HFFc6 (cell line): ENCODE measurements at places on chromosomes 6 and 20. TPM values are rescaled to one million over a fixed set of nuclear protein-coding genes. Genes with fewer than 3 reads are reported as not detected.
A peak's percentile ranks its signal among the peaks of the same experiment; 100 is the strongest.

Gene SYCP2
- 0.32 to 0.61 TPM (median 0.39 TPM) in 3 replicates for total RNA-seq

DNA sequence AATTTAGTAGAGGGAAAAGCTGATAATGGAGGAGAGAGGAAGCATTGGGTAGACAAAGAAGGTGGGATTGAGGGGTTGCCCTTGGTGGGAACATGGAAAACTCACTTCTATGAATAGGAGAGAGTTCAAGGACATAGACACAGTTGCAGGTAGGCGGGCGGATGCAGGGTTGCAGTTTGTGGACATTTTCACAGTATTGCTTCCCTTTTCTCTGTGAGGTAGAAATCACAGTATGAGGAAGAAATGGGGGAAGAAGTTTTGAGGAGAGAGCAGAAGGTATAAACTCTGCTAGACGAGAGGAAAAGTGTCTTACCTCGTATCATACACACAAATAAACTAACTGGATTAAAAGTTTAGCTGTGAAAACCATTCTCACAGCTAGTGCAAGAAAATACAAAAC lies 200.7 kb upstream of the ECI2 start:
- no peak for DNase-seq

DNA sequence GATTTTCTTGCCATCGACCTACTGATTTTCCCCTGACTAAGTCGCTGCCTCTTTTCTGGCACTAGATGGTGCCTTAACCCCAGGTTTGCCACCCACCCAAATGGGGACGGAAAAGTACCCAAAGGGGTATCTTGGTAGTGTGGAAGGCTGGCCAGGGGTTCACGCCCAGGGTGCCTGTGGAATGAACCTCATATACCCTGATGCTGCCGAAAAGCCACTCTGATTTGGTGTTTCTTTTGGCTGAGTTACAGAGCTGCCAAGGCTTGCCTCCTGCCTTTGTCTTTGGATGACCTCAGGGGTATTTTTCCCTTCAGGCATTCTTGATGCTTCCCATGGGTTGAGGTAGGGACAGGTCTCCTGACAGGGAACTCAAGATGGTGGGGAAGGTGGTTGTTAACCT lies 78.1 kb downstream of the MAP3K7 start:
- no peak for DNase-seq

Gene MOG
- total RNA-seq, result not detected in 2 replicates

- DNase-seq, result no peak
Observed at GRCh38 chr6:144338951-144339700, 54.0 kb downstream of the UTRN start.

DNA sequence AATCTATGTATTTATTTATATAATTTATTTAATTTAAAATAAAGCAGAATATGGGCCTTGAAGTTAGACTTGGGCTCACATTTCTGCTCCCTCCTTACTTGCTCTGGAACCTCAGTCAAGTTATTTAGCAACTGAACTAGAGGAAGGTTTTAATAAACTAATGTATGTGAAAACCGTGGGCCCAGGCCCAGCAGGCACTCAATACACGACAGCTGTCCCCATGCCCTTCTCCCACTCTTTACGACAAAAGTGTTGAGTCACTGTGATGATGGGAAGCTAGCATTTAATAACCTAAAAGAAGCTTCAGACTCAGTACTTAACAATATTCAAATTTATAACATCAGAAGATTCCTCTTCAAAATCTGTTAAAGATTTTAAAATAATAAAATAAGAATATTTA lies 46.7 kb downstream of the SERAC1 start:
- no peak for DNase-seq

- no peak for DNase-seq
Observed at GRCh38 chr20:56978475-56978874, 288.0 kb downstream of the BMP7 start.

Gene XKR7
- not detected in 3 replicates for total RNA-seq

Gene CTNNBL1
- 49.9 to 62.1 TPM (median 61.2 TPM) in 3 replicates for total RNA-seq

DNA sequence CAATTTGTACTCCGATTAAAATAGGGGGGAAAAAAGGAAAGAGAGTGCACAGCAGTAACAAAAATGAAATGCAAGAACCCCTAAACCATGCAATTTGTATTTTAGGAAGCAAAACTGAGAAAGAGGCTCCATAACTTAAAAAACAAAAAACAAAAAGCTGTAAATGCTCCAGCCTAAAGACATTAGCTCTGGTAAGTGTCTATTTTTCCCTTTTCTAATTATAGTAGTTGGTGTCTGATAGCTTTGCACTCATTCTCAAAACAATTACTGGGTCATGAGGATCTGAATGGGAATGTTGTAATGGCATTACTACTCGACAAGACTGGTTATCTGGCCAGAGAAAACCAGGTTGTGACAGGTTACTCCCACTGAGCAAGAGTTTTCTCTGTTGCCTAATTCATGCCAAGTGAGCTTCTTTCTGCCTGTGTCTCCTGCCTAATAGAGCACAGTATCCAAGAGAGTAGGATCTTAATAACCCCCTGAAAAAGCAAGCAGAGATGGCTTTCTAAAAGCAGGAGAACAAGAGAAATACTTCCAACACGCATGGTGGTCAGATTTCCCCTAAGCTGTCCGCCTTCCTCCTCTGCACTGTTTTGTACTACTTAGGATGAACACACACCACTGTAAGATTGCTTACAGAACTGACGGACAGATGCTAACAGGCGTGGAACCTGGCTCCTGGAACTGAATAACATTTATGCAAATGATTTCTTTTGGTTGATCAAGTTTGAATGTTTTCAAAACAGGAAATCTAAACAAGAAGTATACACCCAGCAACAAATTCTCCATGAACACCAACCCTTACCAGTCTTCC lies 86.4 kb downstream of the FKBP5 start:
- DNase-seq, result peak; percentile 45

- no peak for DNase-seq
Observed at GRCh38 chr6:132490478-132491204, 22.3 kb downstream of the STX7 start.

Gene ZSCAN23
- 1.1 and 1.8 TPM in 2 replicates for total RNA-seq

- DNase-seq, result peak; percentile 53
Observed at GRCh38 chr6:26103141-26103769, 16.0 kb downstream of the HFE start.

DNA sequence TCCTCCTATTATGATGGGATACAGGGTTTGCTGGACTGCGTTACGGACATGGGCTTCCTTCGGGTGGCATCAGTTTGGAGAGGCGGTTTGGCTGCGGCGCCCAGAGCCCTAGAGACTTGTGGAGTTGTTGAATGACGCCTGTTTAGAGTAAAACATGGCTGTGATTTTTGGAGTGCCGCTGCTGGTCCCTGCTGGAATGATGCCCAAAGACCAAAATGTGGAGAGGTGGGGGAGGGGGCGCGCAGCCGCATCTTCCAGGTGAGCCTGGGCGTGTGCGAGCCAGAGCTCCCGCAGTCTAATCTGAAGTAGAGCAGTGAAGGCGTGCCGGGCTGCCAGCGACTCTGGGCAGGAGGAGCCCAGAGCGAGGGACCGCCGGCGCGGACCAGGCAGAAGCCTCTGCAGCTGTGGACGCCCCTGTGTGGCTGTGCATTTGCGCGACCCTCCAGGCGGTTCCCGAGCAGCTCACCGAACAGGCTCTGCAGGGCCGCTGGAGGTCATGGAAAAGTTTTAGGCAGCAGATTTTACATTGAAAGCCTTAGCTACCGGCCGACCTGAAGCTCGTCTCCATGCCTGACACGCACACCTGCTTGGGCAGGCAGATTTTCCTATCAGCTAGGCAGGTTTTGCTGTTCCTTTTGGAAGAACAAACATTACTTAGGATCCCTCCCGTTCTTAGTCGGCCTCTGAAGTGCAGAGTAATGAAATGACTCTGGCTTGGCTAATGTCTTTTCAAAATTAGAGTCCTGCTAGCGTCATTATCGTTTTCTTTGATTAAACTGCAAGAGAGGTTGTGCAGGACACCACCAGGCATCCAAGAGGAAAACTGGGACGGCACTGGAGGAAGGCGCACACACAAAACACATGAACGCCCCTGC lies 298.2 kb downstream of the PHACTR1 start:
- no peak for DNase-seq

Gene OR2H1
- total RNA-seq, result not detected in 3 replicates

DNA sequence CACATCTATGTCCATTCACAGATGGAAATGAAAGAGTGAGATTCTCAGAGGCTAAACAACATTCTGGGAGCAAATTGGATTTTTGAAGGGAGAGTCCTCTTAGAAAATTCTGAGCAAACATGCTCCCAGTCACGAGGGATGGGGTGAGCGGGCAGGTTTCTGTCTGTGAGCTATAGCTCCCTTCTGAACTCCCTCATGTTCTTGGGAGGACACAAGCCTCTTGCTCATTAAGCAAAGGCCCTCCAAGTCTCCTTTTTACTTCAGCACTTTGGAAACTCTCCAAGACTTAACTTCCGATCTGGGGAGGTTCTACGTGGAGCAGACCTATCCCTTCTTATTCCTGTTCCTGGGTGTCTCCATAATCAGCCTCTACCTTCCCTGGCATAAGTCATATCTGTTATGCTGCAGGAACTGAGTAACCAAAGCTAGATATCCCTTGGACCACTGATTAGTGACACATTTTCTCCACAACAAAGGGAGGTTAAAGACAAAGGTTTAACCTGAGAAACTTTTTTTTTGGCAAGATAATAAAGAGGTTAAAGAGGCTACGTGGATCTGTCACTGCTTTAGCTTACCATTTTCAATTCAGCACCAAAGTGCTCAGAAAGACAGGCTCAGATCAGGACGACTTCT lies 33.0 kb upstream of the SMIM29 start:
- no peak for DNase-seq

- DNase-seq, result no peak
Observed at GRCh38 chr6:71766146-71766760, 120.1 kb upstream of the RIMS1 start.

GRCh38 chr6:149139782-149140136 lies 177.8 kb upstream of the TAB2 start:
- no peak for DNase-seq

Gene CGA
- total RNA-seq, result 0.78 to 1.5 TPM (median 1.3 TPM) in 3 replicates

GRCh38 chr6:113049190-113049589 lies 702.1 kb downstream of the RFPL4B start:
- DNase-seq, result no peak

- DNase-seq, result no peak
Observed at GRCh38 chr6:326896-327537, 34.7 kb downstream of the DUSP22 start.

Gene DEFB132
- total RNA-seq, result not detected in 3 replicates

GRCh38 chr6:39188571-39188970 lies 40.7 kb downstream of the KCNK5 start:
- no peak for DNase-seq

DNA sequence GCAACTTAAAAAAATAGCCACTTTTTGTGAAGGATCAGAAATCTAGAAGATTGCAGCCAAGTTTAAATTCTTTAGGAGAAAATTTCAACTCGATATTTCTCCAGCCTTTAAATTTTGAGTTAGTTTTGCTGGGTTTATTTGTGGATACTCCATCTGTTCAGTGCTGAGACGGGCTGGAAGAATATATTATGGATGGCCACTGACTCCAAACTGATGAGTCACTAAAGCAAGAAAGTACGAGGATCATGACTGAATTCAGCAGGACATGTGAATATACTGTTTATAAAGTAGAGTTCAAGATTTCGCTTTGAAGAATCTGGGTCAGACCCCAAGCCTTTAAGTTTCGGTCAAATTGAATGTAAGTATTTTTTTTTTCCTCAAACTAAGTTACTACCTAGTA lies 199.5 kb downstream of the ADGRB3 start:
- no peak for DNase-seq

Gene POM121L2
- total RNA-seq, result not detected in 3 replicates

Gene PGBD1
- total RNA-seq, result 2.6 to 4.5 TPM (median 4.4 TPM) in 3 replicates

Gene SSTR4
- total RNA-seq, result not detected in 2 replicates

- no peak for DNase-seq
Observed at GRCh38 chr6:75167851-75168250, 38.0 kb downstream of the COL12A1 start.

- no peak for DNase-seq
Observed at GRCh38 chr20:62355516-62355877, 11.6 kb downstream of the LAMA5 start.

- no peak for DNase-seq
Observed at GRCh38 chr20:3031524-3032147, 11.8 kb upstream of the GNRH2 start.

Gene CRIP3
- total RNA-seq, result not detected in 3 replicates

- DNase-seq, result no peak
Observed at GRCh38 chr6:112931832-112932231, 584.7 kb downstream of the RFPL4B start.

DNA sequence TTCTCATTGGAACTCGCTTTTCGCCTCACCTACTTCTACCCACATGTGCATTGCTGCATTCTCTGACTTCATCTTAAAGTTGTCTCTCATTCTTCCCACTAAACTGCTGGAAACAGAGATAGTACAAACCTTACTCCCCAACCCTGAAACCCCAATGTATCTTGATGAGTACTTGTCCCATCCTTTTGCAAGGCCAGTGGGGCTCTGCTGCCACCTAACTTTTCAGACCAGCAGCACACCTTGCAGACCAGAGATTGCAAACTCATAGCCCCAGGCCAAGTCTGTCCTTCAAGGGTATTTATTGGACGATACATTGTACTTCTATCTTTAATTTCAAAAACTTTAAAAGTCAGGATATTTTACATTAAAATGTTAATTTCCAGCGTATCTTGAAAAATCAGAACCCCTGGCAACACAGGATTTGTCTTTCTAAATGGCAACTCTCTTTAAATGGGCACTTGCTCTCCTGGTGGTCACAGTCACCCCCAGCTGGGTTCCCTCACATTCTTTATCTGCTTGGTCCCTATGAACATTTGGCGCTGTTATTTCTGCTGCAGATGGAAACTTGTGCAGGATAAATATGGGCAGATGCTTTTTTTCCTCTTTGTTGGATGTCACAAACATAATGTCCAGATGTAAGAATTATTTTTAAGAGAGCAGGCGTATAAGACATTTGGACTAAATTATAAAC lies 83.9 kb downstream of the SOD2 start:
- peak; percentile 51 for DNase-seq

- DNase-seq, result no peak
Observed at GRCh38 chr20:25148181-25148981, 47.1 kb upstream of the ENTPD6 start.

DNA sequence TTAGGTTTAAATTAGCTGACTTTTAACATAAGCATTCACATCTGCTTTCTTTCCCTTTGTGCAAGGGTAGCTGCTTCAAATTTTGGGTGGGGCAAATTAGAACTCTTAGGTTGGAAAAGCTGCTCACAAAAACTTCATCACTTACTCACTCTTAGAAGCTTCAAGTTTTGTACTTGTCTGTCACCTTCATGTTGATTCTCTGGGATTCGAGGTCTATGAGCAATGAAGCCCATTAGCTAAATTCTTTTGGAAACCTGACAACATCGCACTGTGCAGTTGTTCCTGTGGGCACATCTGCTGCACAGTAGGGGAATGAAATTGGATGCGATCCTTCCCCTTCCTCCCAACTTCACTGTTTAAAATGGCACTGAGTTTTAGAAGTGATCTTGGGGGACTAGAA lies 156.1 kb downstream of the UBE3D start:
- no peak for DNase-seq

- no peak for DNase-seq
Observed at GRCh38 chr6:89758830-89759229, 60.8 kb downstream of the MDN1 start.

DNA sequence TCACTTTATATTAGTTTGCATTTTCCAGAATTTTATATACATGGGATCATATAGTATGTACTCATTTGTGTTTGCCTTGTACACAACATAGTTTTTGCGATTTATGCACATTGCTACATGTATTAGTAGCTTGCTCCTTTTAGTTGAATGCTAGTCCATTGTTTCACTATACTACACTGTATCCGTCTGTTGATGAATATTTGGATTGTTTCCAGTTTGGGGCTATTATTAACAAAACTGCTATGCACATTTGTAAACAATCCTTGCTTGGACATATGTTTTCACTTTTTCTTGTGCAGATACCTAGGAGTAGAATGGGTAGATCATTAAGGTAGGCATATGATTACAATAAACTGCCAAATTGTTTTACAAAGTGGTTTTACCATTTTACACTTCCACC lies 3.9 kb upstream of the LRRC1 start:
- DNase-seq, result no peak
